ENCODE measurements at places on chromosomes 6 and 20. TPM values are rescaled to one million over a fixed set of nuclear protein-coding genes. Genes with fewer than 3 reads are reported as not detected.

CGAS gene
- 4.2 TPM for total RNA-seq

TRIM31 gene
- total RNA-seq, result not detected

THBD gene
- total RNA-seq, result under 0.01 TPM

DLGAP4 gene
- total RNA-seq, result 32.3 TPM

KIF25 gene
- not detected for total RNA-seq

CD40 gene
- 0.28 TPM for total RNA-seq

SLC17A3 gene
- not detected for total RNA-seq

GJA1 gene
- 323 TPM for total RNA-seq

MYLK4 gene
- under 0.01 TPM for total RNA-seq

PTCRA gene
- not detected for total RNA-seq

FOXA2 gene
- total RNA-seq, result not detected

SERPINB6 gene
- 60.3 TPM for total RNA-seq

CST2 gene
- not detected for total RNA-seq

BFSP1 gene
- 1.9 TPM for total RNA-seq

C20orf141 gene
- total RNA-seq, result not detected

ERVFRD-1 gene
- total RNA-seq, result not detected

ECT2L gene
- not detected for total RNA-seq

BMP6 gene
- 0.28 TPM for total RNA-seq

WASF1 gene
- 4.4 TPM for total RNA-seq
